PC-9 (cell line): ENCODE measurements at places on chromosomes 3 and 15. TPM values are rescaled to one million over a fixed set of nuclear protein-coding genes. Genes with fewer than 3 reads are reported as not detected.

- no peak for DNase-seq
Measured at GRCh38 chr15:80479191-80479590, 75.0 kb downstream of the ARNT2 start.

GRCh38 chr3:33211444-33211843 is 7.2 kb downstream of the SUSD5 start:
- DNase-seq, result peak; percentile 41

GRCh38 chr3:179743913-179744312 is 91.1 kb downstream of the USP13 start:
- no peak for DNase-seq

- DNase-seq, result peak; percentile 52
Measured at GRCh38 chr3:46699676-46700523, 1.3 kb upstream of the TMIE start.

- DNase-seq, result no peak
Measured at GRCh38 chr3:59658866-59659265, 609.0 kb upstream of the CFAP20DC start.

The DCUN1D1 gene
- total RNA-seq, result 80.3 and 93.5 TPM in 2 replicates

The SH2D7 gene
- total RNA-seq, result not detected in 2 replicates
